ENCODE measurements at places on chromosomes 4 and X.

DNA sequence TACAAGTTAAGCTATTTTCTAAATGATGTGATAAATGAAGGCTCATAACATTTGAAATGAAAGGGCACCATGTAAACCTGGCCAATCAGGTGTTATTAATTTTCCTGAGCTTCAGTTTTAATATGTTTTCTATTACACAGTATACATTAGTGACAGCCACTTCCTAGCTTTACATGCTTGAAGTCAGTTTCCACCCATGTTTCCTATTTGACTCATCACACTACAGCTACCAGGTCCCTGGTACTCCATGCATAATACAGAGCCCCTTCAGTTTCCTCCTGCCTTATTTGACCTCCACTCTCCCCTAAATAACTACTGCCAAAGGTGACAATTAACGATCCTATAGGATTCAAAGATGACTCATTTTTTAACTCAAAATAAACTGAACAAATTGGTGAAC lies 18.3 kb downstream of the ZNF518B start:
- DNase-seq = no peak

- peak; percentile 66 for DNase-seq
Observed at GRCh38 chr4:109912706-109913595, at the start of gene EGF. Gene EGF, plus strand, starts transcription at chr4:109912883. Its CDS starts 453 bp downstream, at chr4:109913336.

- no peak for DNase-seq
Observed at GRCh38 chr4:81499840-81500239, 28.1 kb upstream of the RASGEF1B start.

DNA sequence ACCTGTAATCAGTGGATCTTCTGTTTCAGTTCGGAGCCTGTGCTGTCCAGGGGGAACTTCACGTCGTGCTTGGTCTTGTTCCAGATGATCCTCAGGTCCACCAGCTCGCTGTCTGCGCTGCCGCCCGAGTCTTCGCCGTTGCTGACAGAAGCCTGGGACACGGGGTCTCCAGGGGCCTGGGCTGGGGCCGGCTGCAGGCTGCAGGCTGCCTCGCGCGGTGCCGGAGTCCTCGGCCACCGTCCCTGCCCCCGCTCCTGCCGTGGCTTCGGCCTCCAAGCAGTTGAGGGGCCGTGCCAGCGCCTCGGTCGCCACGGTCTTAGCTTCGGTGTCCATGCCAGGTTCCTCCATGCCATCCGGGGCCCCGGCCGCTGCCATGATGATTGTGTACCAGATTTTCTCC lies 37.3 kb upstream of the CCNI start:
- no peak for DNase-seq

DNA sequence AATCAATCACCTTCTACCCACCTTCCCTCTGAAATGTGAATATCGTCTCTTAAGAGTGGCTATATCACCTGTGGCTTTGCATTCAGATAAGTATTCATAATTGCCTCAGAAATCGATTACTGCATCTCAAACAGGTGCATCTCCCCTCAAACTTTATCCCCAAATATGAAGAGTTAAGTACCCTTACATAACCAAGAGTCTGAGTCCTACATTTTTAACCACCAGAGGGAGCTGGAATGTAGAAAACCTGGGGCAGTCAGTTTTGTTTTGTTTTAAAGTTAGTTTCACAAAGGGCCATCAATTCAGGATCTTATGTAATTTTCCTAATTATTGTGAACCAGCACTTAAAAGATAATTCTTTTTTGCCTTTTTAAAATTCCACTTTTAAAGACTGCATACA lies 5.7 kb downstream of the TCEANC start:
- DNase-seq = peak; percentile 59

- no peak for DNase-seq
Observed at GRCh38 chr4:680928-681645, 6.7 kb downstream of the MYL5 start.

GRCh38 chr4:175146799-175147198 lies 228.6 kb downstream of the ADAM29 start:
- no peak for DNase-seq

- DNase-seq = no peak
Observed at GRCh38 chr4:62930884-62931283, 1478.4 kb downstream of the TECRL start.

DNA sequence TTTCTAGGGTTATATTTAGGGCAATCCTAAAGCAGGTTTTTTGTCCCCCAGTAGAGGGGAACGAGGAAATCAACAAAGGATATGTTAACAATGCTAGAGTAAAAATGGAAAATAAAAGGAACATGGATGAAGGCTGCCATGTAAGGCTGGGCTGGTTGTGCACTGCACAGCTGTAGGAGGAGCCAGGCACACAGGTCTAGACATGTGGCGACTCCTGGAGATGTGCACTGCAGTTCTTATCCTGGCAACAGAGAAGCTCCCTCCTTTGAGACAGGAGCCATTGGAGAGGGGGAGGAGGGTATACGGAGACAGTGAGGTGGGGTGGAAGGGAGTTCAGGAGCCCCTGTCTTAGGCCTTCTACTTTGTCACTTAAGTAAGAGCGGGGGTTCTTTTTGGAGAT lies 65.9 kb downstream of the NAT8L start:
- no peak for DNase-seq

GRCh38 chr4:35556387-35556786 lies 687.9 kb downstream of the ARAP2 start:
- DNase-seq = no peak

GRCh38 chr4:27770895-27771294 lies 910.3 kb downstream of the STIM2 start:
- DNase-seq = no peak

- DNase-seq = no peak
Observed at GRCh38 chrX:122572461-122572860, 611.6 kb upstream of the GRIA3 start.

- DNase-seq = peak; percentile 51
Observed at GRCh38 chr4:2792711-2793585, at the start of gene SH3BP2. Gene SH3BP2, plus strand, starts transcription at chr4:2793085. Its CDS starts 27,533 bp downstream, at chr4:2820618.

GRCh38 chrX:151397741-151398070 lies 700 bp downstream of the VMA21 start:
- DNase-seq = peak; percentile 12

GRCh38 chr4:8532245-8532781 lies 47.9 kb upstream of the GPR78 start:
- no peak for DNase-seq

DNA sequence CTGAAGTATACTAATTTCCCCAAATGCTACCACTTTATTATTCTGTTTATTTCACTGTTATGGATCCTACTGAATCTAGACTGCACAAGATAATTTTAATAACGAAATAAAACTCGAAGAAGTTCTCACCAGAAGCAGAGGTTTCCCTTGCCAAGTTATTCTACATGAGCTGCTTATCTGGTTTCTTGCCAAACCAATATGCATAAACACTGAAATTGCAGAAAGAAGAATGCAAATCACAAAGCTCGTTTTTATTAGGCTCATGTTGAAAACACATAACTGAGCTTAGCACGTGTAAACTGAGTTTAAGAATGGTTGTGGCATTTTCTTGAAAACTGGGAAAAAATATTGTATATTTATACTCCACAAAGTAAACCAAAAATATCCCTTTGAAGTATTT lies 35.9 kb downstream of the GRID2 start:
- DNase-seq = no peak

GRCh38 chr4:169233691-169234090 lies 37.1 kb downstream of the SH3RF1 start:
- no peak for DNase-seq

GRCh38 chr4:10173037-10173753 lies 56.6 kb upstream of the WDR1 start:
- peak; percentile 33 for DNase-seq

DNA sequence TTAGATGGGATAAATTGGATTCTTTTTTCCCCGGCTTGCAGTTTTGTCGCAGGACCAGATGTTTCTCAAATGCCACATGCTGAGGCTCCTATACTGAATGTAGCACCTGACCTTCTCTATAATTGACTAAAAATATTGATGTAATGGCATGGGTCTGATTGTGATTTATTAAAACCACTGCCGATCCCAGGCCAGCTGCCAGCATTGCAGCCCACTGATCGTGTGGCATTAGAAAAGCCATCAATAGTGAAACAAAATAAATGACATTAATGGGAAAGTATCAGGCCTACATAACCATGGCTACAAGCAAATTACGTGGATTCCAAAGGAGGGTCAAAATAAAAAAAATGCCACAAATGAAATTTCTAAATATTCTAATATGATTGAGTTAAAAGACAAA lies 98.7 kb downstream of the MAB21L2 start:
- no peak for DNase-seq

GRCh38 chrX:38538134-38538533 lies 23.2 kb upstream of the TSPAN7 start:
- DNase-seq = no peak

GRCh38 chr4:15331930-15332329 lies 95.9 kb upstream of the C1QTNF7 start:
- peak; percentile 51 for DNase-seq

DNA sequence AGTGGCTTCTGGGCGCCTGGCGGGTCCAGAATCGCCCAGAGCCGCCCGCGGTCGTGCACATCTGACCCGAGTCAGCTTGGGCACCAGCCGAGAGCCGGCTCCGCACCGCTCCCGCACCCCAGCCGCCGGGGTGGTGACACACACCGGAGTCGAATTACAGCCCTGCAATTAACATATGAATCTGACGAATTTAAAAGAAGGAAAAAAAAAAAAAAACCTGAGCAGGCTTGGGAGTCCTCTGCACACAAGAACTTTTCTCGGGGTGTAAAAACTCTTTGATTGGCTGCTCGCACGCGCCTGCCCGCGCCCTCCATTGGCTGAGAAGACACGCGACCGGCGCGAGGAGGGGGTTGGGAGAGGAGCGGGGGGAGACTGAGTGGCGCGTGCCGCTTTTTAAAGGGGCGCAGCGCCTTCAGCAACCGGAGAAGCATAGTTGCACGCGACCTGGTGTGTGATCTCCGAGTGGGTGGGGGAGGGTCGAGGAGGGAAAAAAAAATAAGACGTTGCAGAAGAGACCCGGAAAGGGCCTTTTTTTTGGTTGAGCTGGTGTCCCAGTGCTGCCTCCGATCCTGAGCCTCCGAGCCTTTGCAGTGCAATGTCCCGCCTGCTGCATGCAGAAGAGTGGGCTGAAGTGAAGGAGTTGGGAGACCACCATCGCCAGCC lies at the start of gene ATOH1:
Gene ATOH1 (plus strand): TSS at position 422 of the 663 bp plus-strand sequence. CDS start 174 bp downstream, at position 596.
- DNase-seq = peak; percentile 6

DNA sequence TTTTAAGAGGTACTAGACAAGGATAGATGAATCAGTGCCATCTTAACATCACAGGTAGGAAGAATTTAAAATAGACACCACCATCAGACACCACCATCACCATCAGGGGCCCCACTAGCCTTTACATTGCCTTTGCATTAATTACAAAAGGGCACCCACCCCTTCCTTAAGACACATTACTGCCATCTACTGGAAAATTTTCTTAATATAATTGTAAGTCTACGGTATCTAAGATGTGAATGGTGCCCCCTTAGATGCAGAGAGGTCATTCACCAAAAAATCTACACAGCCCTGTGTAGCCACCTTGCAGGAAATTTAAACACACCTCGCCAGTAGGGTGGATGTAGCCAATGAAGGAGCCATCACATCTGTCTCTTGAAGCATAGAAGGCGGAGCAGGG lies 184.1 kb downstream of the MID1IP1 start:
- peak; percentile 5 for DNase-seq

- no peak for DNase-seq
Observed at GRCh38 chr4:47814618-47815295, 23.1 kb downstream of the CORIN start.

GRCh38 chrX:48179691-48180090 lies 16.9 kb downstream of the SSX5 start:
- DNase-seq = no peak

GRCh38 chr4:38614231-38614630 lies 49.8 kb upstream of the KLF3 start:
- DNase-seq = no peak

- no peak for DNase-seq
Observed at GRCh38 chr4:96431094-96431493, 591.2 kb downstream of the PDHA2 start.

Measured in amniotic epithelial cell (primary cell).